Left renal cortex interstitium (tissue), 4 donors: ENCODE measurements at places on chromosomes 13 and 19.

DNA sequence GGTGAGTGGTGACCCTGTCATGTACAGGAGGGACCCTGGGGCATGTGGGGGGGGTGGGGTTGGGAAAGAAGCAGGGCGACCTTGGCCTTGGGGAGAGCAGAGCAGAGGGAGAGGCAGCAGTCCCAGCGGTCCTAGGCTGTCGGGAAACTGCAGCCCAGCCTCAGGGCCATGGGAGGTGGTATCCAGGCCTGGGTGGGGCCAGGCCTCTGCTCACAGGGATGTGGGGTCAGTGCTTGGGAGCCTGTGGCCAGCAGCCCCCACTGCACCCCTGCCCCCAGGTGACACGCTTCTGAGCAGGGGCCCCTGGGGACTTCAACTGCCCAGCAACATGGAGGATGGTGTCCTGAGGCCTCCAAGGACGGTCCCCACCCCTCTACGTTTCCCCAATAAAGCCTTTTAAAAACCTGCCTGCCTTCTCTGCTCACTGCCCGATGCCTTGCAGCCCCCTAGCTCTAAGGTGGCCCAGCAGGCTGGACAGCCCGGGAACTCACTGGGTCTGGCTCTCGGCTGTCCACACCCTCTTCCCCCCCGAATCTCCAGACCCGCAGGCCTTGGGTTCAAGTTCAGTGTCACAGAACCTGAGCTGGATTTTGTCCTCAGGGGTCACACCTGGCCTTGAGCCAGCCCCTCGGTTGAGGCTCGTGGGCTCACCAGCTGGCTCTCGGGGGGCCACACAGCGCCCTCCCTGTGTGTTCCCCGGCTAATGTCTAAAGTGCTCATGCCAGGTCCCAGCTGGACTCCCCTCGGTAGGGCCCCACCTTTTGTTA is 6.9 kb downstream of the PNKP start:
- no peak for DNase-seq

DNA sequence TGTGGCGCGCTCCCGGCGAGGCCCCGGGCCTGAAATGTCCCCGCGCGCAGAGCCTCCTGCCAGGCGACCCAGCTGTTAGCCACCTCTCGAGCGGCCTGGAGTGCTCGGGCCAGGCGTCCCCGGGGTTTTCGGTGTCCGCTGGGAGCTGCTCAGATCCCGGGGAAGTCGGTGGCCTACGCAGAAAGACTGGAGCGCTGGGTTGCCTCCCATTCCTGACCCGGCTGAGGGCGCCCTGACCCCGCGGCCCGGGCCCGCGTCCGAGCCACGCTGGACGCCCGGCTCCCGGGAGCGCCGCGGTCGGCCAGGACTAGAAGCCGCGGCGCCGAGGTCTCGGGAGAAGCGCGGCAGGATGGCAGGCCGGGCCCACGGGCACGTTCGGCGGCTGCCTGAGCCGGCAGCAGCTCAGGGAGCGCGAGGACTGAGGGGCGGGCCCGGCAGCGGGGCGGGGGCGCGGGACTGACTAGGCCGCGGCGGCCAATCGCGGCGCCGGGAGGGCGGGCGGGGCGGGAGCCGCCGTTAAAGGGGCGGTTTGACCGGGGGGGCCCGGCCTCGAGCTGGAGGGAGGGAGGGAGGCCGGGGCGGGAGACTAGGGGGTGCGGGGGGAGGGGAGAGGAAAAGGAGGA is 1.3 kb upstream of the ZIC2 start:
- no peak for DNase-seq

DNA sequence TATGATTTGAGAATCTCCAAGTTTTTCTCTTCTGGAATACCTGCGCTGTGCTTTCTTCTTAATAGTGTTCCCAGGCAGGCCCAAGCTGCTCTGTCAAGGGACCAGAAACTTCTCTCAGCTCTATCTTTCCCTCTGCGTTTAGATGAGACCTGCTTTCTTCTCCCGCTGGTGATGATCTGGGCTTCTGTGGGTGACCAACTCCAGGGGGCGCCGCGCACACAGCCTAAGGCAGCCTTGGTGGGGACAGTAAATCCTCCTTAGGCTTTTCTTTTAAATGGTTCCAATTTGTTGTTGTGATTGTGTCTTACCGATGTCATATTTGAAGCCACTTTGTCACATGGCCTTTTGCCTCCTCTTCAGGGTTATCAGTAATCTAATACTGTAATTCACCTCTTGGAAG is 439.4 kb upstream of the KLF12 start:
- no peak for DNase-seq

DNA sequence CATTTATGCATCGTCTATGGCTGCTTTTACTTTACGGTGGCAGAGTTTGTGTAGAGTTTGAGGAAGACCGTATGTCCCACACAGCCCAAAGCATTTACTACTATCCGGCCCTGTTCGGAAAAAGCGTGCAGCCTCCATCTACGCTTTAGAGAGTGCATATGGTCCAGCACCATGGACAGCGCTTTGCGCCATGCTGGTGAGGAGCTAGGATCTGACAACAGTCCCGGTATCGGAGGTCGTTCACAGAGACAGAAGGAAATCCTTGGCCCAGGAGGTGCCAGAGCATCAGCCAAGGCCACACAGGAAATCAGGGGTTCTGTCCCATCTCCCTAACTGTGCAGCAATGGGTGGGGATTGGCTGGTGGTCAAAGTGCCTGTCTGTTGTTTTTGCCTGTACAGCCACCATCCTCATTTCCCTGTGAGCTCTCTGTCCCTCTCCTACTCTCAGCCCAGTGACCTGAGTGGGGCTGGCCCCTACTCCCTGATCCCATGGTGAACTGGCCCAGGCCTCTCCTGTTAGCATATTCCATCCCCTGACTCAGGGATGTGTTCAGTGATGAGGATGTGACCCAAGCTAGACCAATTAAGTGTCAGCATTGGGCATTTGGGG is 16.2 kb upstream of the PRODH2 start:
- DNase-seq: peak; percentile 89

DNA sequence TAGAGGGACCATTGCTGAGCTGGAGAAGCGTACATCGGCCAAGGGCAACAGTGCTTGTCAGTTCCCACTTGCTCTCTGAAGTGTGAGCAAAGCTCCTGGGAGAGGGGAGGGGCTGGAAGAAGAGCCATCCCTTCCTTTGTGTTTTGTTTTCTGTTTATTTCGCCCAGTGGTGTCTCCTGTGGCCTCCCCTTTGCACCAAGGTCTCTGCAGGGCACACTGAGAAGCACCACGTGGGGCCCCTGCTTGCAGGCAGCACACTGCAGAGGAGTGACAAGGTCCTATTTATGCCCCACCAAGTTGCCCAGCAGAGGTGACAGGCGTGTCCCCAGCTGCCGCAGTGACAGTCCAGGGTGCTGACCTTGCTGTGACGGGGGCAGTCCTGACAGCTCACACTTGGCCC is 24.0 kb downstream of the GRIN2D start:
- no peak for DNase-seq

GRCh38 chr19:47227352-47228167 is 3.4 kb downstream of the BBC3 start:
- no peak for DNase-seq

DNA sequence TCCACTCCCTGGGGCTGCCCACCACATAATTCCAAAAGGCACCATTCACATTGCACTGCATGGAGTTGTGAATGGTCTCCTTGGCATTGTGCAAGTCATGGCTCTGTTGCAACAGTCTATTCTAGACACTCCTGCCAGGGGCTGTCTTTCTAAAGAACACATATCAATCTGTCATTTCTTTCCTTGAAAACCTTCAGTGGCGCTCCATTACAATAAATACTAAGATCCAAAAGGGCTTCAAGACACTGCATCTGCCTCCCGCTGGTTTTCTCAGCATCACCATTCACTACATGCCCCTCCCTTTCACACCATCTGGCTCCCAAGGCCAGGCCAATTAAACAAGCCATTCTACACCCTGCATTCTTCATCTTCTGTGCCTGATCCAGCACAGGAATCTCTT is 32.2 kb upstream of the TM9SF2 start:
- no peak for DNase-seq

DNA sequence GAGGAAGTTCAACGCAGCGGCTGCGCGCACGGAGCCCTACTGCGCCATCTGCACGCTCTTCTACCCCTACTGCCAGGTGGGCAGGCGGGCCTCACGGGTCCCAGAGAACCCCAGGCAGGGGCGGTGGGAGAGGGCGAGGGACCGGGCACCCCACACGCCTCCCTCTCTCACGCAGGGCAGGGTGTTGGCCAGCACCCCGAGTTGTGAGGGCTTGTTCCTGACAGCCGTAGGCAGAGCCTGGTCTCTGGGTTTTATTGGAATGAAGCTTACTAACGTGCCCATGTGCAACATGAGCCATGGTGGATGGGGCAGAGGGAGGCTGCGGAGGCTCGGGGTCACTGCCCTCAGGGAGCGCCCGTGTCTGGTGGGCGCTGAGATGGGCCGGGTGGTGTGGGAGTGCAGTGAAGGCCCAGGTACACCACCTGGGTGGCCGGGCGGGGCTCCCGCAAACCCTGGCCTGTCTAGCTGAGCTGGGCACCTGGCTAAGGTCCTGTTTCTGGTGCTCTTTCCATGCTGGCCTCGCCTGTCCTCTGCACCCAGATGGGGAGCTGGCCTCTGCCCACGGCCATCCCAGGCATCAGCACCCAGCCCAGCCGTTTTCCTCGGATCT is 165.2 kb downstream of the KDM4B start:
- DNase-seq: no peak

DNA sequence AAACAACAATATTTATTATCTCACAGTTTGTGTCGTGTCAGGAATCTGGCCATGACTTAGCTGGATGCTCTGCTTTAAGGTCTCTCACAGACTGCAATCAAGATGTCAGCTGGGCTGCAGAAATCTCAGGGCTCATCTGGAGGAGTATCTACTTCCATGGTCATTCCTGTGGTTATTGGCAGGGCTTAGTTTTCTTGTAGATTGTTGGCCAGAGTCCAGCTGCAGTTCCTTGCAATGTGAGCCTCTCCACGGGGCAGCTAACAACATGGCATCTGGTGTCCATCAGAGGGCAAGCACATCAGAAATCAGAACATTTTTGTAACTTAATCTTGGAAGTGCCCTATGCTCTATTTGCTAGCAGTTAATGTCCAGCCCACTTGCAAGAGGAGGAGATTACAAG is 45.7 kb upstream of the TDRD3 start:
- DNase-seq: no peak

DNA sequence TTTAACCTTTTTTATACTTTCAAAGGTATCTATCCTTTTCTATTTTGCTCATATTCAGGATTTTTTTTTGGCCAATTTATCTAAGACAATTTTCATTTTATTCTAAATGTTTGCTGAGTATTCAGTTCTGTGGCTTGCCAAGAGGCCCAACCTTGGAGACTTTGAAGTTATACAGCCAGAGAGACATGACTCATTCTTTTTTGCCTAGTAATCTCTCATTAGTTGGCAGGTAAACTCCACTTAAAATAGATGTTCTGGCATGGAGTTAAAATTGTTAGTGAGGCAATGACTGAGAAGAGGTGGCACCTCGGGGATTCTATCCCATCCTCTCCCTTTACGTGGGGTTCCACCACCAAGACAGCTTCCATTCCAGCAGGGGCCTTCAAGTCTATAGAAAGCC is 213.8 kb downstream of the KCTD12 start:
- no peak for DNase-seq

GRCh38 chr13:33312861-33313212 is 27.3 kb upstream of the STARD13 start:
- no peak for DNase-seq

DNA sequence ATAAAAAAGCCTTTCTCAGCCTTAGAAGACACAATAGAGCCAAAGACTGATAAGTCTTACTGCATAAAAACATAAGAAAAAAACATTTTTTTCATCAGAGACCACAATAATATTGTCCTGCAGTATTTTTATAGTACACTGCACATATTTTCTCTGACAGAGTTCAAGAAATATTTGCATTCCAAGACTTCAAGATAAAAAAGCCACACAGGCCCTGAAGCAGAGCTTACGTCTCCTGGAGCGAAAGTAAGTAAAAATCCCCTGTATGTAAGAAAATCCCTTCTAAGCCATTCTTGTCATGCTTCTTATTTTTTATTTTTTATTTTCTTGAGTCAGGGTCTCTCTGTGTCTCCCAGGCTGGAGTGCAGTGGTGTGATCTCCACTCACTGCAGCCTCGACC is 755.9 kb downstream of the LIG4 start:
- DNase-seq: no peak

DNA sequence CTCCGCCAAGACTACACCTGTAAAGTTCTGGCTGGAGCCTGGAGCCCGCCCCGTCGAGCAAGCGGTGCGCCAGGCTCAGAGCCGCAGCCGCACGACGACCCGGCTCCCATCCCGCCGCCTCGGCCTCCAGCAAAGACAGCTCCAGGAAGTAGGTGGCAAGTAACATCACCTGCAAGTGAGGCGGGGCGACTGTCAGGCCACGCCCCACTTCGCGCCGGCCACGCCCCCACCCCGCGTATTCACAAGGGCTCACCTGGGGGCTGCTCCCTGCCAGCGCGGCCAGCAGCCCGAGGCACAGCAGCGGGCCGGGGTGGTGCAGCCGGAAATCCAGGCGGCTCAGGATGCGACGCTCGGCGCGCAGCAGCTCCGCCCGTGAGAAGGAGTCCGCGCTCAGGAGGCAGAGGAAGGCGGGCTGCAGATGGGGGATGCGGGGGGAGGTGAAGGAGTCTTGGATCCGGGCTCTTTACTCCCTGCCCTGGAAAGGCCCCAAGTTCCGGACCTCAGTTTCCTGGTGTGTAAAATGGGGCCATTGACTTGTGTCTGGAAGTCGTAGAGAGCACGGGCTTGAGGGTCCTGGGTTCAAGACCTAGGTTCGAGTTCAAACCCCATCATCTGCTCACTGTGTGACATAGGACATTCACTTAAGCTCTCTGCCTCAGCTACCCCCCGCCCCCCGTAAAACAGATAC is 3.2 kb downstream of the CCNP start:
- DNase-seq: no peak

GRCh38 chr19:19547674-19548336 is 9.7 kb downstream of the CILP2 start:
- DNase-seq: no peak

GRCh38 chr19:17847538-17848366 is at the start of gene JAK3:
Gene JAK3, minus strand, starts transcription at chr19:17847982. Its CDS starts 3,565 bp downstream, at chr19:17844417.
- DNase-seq: no peak

- DNase-seq: peak; percentile 78
Observed at GRCh38 chr19:10625003-10625761, at the start of gene SLC44A2. Gene SLC44A2, plus strand, starts transcription at chr19:10625553. Its CDS starts 81 bp downstream, at chr19:10625634.

DNA sequence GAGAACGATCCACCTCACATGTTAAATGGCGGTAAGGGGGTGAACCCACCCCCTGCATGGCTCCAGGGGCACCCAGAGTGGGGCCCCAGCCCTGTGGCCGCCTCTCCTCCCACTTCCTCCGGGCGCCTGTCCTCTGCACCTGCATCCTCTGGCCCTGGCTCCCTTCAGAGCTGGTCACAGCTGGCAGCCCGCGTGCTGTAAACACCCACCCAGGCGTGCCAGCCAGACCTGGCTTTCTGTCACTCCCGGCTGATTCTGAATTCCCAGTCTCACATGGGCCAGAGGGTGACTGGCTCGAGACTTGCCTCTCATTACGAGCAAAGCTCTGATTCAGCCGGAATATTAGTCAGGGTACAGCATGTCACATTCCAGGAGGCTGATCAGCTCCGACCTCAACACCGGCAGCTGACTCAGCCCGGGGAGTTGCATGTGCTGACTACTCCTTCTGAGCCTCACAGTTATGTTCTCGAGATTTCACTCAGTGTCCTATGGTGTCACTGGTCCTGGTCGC is 75.1 kb downstream of the GNG7 start:
- no peak for DNase-seq
